Activated CD8-positive, alpha-beta memory T cell treated with anti-CD3 and anti-CD28 coated beads, Interleukin-2, amount 50 U/mL, for 4 hours (primary cell): ENCODE measurements at places on chromosomes 3 and 15.

- no peak for DNase-seq
These were observed 4.2 kb downstream of the PARP9 start for GRCh38 chr3:122559906-122560305.

- DNase-seq, result no peak
These were observed 2.6 kb downstream of the TIMMDC1 start for GRCh38 chr3:119500901-119501300.

GRCh38 chr3:61944726-61945125 lies 383.4 kb downstream of the PTPRG start:
- DNase-seq, result no peak

- no peak for DNase-seq
These were observed 59.2 kb upstream of the APEH start for GRCh38 chr3:49614936-49615335.

- DNase-seq, result no peak
These were observed 35.8 kb upstream of the FBN1 start for GRCh38 chr15:48681353-48681752.

DNA sequence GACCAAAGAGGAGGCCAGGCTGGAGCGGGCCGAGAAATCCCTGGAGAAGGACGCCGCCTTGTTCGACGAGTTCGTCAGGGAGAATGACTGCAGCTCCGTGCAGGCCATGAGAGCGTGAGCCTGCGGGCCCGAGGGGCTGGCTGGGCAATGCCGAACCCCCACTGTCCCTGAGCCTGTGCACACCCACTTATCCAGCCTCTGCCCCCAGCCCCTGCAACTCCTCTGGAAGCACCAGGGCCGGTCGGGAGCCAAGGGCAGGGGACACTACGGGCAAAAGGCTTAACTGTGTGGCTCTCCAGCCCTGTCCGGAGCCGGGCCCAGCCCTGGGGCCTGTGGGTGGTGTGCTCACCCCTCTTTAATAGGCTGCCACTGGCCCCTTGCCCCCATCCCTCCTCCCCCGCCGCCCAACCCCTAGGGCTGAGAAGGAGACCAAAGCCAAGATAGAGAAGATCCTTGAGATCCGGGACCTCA lies 24.0 kb downstream of the CFAP100 start:
- no peak for DNase-seq

DNA sequence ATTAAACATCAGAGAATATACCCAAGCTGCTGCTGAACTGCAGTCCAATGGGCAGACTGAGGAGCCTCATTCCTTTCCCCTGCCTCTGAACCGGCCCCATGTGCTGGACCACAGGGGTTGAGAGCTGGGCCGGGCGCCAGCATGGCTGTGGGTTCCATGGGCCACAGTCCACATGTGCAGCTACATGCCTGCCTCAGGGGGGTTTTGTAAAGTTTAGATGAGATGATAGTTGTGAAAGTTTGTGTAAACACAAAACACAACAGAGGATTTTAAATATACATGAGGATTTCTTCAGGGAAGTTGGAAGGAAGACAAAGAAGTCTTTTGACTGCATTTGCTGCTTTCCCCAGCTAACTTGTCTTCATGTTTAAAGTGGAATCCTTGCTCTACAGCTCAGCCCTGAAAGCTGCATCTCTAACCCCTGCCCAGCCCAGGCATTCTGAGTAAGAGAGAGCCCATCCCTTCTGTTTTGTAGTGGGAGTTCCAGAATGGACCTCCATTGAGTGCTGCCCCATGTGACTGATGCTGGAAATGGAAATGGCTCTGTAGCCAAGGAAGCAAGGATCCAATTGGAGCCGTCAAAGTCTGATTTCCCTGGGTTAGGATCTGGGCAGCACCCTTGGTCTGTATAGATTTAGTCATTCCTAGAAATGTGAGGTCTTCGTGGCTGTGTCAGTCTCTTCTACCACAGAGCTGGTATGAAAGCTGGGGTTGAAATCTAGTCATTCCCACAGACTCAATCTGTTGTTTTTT lies 17.5 kb downstream of the SLC12A8 start:
- no peak for DNase-seq

DNA sequence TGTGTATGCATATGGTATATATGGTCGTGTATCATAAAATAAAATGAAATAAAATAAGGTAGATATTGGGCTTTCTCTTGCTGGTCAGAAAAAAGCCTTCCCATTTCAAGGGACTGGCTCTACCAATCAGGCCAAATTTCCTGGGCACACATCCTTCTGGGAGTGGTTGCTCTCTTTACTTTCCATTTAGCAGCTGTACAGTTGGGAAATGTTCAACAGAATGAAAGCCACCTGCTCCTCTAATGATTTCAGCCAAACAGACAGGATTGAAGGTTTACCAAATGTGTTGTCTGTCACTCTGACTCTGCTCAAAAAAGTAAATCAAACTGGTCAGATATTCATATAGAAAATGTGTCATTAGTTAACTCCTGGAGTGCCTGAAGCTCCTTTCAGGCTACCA lies 380.4 kb downstream of the ROBO2 start:
- no peak for DNase-seq

- DNase-seq, result no peak
These were observed 110.5 kb downstream of the EPHB1 start for GRCh38 chr3:134905647-134905935.

DNA sequence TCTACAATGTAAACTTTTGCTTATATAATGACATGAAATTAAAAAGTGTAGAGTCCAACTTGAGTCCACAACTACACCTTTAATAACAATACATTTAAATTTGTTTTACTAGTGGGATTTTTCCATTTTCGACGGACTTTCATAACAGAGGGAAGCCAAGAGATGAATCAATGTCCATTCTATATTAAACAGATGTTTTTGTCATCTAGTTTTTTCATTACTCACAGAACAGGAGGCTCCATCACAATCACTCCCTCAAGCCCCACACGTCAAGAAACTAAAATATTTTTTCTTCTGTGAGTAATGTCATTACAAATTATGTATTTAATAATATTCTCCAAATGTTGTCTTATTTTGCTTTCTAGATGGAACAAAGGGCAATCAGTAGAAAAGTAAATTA lies 932.9 kb downstream of the ROBO1 start:
- DNase-seq, result no peak

- DNase-seq, result no peak
These were observed 13.4 kb upstream of the FAM81A start for GRCh38 chr15:59424616-59425015.

GRCh38 chr15:92430069-92430440 lies 36.4 kb downstream of the ST8SIA2 start:
- no peak for DNase-seq

DNA sequence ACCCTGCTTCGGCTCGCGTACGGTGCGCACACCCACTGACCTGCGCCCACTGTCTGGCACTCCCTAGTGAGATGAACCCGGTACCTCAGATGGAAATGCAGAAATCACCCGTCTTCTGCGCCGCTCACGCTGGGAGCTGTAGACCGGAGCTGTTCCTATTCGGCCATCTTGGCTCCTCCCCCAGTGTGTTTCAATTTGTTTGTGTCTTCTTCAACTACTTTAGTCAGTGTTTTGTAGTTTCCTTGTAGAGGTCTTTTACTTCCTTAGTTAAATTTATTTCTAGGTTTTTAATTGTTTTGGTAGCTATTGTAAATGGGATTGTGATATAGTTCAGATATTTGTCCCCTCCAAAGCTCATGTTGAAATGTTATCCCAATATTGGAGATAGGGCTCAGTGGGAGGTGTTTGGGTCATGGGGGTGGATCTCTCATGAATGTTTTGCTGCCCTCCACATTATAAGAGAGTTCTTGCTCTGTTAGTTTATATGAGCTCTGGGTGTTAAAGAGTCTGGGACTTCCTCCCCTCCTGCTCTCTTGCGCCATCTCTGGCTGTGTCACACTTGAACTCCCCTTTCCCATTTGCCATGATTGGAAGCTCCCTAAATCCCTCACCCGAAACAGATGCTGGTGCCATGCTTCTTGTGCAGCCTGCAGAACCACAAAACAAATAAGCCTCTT lies 304.4 kb downstream of the DOCK3 start:
- DNase-seq, result no peak

DNA sequence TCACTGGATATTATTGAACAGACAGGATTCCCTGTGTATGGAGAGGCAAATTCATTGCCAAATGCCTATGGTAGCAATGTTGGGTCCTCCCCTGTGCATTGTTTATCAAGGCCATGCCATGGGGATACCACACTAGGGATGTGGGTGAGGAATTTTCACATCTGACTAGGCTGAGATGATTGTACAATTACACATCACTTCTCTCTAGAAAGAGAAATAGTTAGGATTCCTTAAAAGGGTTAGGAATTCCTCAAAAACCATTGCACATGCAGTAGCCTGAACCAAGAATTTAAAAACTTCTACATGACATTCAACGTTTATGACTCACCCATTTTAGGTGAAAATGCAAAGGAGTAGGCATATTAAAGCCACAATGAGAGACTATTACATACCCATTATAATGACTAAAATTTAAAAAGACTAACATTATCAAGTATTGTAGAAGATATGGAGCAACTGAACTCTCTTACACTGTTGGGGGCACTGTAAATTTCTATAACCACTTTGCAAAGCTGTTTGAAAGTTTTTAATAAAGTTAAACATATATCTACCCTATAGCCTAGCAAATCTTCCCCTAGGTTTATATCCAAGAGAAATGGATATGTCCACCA lies 175.9 kb downstream of the THRB start:
- DNase-seq, result no peak

GRCh38 chr3:124438813-124439212 lies 291.4 kb upstream of the UMPS start:
- DNase-seq, result no peak

GRCh38 chr3:14253022-14253706 lies 74.5 kb downstream of the LSM3 start:
- no peak for DNase-seq

DNA sequence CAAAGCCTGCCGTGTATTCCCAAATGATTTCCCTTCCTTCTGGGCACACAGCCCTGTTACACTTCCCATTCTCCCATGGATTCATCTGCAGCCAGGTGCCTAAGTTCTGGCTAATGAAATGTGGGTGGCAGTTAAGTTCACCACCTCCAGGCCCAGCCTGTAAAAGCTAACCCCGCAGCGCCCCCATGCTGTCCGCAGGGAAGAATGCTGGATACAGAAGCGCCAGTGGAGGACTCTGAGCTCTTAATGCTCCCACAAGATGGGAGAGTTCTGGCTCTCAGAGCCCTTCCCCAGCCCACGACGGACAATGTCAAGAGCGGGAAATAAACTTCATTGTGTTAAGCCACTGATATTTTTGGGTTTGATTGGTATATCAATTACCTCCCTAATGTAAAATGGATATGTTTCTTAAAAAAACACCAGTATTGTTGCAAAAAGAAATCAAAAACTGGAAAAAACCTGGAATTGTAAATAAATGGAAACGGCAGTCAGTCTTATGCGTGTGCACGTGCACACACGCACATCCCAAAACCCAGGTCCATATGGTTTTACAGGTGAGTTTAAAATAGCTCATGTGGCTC lies 37.7 kb upstream of the FGD5 start:
- DNase-seq, result no peak

- no peak for DNase-seq
These were observed 8.6 kb upstream of the CYFIP1 start for GRCh38 chr15:22988811-22989210.

- DNase-seq, result no peak
These were observed 147.1 kb downstream of the NUP210 start for GRCh38 chr3:13272831-13273603.

GRCh38 chr3:126472277-126473006 lies 3.2 kb downstream of the ZXDC start:
- DNase-seq, result no peak
